ENCODE measurements at places on chromosomes 3 and 15.

DNA sequence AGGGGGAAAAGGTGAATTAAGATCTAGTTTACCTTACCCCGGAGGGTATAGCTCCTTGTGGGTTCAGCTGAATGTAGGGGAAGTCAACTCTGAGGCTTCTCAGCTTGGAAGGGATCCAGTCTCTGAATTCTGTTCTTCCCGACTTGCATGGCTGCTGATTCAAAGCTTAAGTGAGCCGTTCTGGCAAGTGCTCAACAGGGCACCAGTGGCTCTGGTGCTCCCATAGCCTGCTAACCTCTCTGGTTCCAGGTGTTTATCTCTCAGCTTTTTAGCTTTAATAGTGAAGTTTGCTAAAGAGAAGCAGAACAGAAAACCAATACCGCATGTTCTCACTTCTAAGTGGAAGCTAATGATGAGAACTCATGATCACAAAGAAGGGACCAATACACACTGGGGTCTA, 46.3 kb upstream of the RBP1 start:
- no peak for DNase-seq

DNA sequence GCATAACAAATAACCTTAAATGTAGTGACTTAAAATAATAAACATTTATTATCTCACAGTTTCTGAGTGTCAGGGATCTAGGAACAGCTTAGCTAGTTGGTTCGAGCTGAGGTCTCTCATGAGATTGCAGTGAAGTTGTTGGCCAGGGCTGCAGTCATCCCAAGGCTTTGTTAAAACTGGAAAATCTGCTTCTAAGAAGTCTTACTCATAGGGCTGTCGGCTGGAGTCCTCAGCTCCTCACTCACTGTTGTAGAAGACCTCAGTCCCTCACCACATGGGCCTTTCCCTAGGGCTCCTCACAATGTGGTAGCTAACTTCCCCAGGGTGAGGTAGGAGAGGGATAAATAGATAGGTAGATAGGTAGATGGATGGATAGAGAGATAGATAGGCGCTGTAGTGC, 20.8 kb upstream of the SLC7A14 start:
- no peak for DNase-seq

DNA sequence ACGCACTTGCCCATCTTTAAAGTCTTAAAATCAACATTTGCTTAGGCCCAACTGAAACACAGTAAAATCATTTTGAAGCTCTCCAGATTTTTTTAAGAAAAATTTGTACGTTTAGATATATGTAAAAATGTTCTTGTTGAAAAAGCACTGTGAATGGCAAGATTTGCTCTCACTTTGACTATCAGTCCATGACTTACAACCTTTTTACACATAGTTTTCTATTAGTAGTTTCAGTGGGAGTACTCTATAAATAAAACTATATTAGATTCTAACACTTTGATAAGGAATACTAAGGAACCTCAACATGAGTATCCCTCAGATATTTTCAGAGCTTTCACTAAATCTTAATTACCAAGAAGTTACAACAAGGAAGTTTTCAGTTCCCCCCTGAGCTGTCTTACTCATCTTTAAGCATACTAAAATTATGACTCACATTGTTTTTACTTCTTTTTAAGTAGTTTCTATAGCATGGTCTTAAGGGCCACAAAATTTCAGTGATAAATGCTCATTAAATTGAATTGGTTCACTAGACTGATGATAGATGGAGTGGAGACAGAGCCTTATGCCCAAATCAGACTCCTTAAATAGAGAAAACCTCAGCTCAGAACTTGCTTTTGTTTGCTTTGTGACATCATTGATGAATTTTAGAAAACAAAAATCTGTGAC, 31.6 kb upstream of the RAP2B start:
- no peak for DNase-seq

- no peak for DNase-seq
Measured at GRCh38 chr3:77102951-77103769, 63.3 kb downstream of the ROBO2 start.

DNA sequence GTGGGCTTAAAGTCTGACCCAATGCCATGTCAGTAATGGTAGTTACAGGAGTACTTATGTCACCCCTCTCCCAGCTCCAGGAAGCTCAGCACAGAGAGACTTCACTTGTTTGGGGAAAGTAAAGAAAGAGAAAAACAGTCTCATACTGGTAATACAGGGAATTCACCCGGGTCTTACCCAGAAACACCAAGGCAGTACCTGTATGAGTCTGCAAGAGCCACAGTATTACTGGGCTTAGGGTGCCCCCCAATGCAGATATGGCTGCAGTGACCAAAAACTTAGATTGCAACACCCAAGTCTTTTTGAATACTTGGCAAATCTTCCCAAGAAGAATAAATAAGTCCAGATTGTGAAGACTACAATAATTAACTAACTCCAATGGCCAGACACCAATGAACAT, 622.1 kb downstream of the IGSF11 start:
- DNase-seq: no peak

GRCh38 chr15:50100486-50100885, 18.5 kb downstream of the ATP8B4 start:
- no peak for DNase-seq

DNA sequence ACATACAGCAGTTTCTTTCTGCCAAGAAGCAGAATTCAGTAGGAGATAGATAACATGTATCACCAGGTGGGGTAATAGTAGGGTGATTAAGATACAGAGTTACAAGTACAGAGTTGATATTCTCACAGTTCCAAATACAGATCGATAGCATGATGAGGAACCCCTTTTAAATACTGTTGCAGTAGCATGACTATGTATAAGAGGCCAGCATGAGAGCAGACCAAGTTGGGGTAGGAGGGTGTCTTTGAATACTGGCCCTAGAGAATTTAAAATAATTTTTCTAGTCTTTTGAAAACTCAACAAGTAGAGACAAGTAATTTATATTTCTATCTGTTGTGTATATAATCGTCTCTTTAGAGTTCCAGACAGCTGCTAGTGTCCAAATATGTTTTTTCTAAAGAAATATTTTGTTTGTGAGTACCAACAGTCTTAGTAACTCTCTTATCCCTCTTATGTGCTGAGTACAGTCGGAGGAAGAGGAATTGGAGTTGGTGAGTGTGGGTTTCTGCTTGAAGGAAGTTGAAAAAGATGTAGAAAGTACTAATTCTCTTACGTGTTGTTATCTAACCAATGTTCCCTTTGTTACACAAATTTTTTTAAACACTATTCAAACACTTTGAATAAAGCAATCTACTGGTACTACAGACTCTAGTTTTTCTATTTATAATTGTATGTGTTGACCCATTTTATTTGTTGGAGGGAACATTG, 30.2 kb downstream of the LYSMD4 start:
- no peak for DNase-seq

DNA sequence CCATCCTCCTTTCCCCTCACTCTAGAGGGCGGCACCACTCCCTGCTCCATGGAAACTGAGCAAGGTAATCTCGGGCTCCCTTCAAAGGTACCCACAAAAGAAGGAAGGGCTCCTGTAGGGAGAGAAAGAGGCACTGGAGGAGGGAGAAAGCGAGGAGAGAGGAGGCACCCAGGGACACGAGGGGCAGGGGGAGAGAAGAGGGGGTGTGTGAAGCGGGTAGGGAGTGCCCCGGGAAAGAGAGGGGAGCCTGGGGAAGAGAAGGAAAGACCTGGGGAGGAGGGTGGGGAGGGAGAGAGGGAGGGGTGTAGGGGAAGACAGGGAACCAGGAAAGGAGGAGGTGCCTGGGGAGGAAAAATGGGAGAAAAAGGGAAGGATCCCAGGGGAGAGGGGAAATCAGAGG, 523 bp downstream of the VILL start:
- no peak for DNase-seq

GRCh38 chr15:56052395-56053045, 59.1 kb upstream of the NEDD4 start:
- no peak for DNase-seq

DNA sequence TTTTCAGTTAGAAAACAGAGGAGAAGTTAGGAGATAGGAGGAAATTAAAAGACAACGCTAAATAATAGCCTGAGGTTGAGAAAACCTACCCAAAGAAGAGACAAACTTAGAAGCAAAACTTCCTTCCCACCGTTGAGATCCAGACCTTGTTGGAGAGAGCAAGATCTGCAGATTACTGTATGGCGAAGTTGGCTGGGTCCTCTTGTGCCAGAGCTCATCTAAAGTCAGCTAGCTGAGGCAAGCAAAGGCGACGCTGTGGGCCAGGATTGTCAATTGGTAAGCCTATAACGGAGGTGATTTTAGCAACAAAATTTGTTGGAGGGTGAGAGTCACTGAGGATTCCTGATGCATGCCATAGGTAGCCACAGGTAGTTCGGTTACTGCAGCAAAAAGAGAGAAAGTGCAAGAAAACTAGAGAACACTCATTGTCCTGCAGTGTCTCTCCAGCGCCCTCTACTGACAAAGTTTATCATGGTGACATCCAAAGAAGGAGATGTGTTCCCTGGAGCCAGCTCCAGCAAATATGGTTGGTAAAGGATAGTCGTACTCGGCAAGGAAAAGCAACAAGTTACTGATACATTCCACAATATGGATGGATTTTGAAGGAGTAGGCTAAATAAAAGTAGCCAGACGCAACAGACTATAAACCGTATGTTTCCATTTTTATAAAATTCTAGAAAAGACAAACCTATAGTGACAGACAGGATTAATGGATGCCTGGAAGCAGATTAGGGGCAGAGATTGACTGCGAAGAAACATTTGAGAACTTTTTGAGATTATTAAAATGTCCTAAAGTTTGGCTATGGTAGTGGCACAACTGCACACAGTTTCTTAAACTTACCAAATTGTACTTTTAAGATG, 9.8 kb upstream of the OR5K4 start:
- no peak for DNase-seq

DNA sequence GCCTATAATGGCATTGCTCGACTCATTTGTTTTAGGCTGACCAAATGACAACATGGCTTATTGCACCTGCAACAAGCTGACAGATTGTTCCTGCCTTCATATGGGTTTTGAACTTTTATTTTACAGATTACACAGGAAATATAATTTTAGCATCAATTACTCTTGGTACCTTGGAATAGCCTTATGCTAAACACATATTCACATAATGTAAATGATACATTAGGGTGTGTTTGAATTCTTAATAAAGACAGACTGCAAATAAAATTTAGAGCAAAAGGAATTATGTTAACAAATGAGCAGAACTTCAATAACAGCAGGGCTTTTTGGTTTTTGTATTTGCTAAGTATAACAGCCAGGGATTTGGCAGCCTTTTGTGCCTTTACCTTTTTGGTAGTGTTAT, 51.9 kb upstream of the TMC3 start:
- DNase-seq: no peak

DNA sequence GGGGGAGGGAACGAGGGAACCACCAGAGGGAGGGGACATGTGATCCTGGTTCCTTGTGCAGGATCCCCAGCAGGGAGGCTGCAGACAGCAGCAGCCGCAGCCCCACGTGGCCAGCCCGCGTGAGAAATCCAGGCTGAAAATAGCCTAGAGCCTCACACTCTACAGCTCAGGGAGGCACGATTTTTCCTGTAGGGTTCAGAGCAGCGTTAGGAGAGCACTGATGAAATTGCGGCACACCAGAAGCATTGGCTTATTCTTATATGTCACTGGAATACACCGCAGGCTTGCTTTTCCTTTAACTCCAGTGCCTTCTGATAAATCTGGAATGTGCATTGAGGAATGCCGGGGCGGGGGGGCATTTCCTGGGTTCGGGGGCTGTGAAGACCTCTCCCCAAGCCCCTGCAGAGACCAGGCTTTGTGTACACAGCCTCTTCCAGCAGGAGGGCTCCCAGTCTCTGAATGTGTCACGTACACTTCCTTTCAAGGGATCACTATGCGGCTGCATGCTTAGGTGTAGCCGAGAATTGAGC, 193.0 kb downstream of the ATP10A start:
- no peak for DNase-seq

GRCh38 chr3:50607271-50608091, 4.1 kb downstream of the CISH start:
- no peak for DNase-seq

Measured in stimulated activated CD4-positive, alpha-beta T cell treated with anti-CD3 and anti-CD28 coated beads, Interleukin-1b, Interleukin-23, amount 100 ng/mL, for 1 hour (primary cell).